ENCODE measurements at places on chromosomes 4 and X. TPM values are rescaled to one million over a fixed set of nuclear protein-coding genes. Genes with fewer than 3 reads are reported as not detected.

The CDS1 gene
- 13.5 TPM for polyA plus RNA-seq

The HMGB3 gene
- polyA plus RNA-seq: 16.1 TPM

The PHOX2B gene
- not detected for polyA plus RNA-seq

The CT45A10 gene
- polyA plus RNA-seq: not detected

The SSX1 gene
- polyA plus RNA-seq: not detected

DNA sequence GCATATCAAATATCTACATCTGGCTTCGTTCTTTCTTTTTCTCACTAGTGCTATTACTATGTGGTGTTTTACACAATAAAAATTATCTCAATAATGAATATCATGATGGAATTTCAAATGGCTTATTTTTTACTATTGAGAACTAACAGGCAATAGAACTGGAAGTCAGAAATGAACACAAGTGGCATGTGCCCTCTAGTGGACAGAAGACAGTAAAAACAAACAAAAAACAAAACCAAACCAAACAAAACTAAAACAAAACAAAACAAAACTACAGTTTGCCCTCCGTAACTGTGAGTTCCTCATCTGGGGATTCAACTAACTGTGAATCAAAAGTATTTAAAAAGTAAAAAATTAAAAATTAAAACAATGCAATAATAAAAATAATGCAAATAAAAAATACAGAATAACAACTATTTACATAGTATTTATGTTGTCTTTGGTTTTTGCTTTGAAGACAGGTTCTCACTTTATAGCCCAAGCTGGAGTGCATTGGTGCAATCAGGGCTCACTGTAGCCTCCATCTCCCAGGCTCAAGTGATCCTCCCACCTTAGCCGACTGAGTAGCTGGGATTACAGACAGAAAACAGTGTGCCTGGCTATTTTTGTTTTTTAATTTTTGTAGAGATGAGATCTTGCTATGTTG, 195.6 kb upstream of the TACR3 start:
- DNase-seq: no peak

DNA sequence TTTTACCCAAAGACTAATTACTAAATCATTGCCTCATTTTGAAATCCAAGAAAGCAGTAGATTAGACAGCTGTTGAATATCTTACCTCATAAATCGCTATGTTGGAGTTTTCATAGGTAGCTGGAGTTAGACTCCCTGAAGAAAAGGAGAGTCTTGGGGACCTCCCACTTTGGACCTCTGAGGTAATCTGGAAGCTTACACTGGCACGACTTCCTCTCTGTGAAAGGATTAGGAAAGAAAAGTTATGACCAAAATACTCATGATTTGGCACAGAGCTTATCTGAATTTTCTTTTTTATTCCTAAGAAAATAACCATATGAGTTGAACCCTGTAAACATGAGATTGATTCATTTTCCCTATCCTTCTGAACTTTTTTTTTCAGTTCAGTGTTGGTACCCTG, 40.6 kb downstream of the GUCY2F start:
- DNase-seq: peak; percentile 4

DNA sequence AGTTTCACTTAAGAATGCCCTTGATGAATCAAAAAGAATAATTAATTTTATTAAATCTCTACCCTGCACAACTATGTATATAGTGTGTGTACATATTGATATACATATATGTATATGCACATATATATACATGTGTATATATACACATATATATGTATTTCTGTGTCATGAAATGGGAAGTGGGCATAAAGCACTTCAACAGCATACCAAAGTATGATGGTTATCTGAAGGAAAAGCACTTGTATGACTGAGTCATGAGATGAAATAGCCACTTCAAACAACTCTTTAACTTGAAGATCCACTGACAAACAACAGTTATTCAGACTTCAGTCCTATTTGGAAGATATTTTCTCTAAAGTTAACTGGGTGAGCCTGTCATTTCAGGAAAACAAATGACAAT, 16.3 kb downstream of the RNF128 start:
- no peak for DNase-seq

DNA sequence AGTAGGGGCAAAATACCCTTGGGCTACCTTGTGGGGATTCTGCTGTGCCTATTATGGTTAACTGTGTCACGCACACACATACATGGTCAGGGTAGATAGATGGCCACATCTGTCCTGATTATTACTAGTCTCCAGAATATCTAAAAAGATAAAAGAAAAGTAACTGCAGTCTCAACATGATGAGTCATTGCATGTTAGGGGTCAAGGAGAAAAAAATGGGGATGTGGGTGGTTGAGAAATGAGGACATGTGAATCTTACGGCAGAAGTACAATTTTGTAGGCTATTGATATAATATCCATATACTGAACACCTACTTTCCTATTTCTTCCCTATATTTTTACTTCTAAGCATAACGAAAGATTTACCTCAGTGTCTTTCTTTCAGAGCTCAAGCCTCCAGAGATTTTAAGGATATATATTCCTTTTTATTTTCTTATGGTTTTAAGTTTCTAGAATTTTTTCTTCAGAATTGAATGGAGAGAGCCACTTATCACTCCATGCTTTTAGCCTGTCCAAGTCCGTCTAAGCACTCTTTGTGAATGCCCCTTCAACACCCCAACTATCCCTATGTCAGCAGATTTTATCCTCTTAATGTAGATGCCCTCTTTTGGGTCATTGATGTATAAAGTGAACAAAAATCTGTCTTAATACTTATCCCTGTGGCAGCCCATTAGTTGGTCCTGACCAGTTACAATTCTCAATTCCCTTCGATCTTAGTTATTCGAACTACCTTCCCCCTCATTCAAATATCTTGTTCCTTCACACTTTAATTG, 642.2 kb downstream of the IQCM start:
- no peak for DNase-seq

GRCh38 chr4:86706923-86707597, 112.9 kb downstream of the PTPN13 start:
- no peak for DNase-seq

DNA sequence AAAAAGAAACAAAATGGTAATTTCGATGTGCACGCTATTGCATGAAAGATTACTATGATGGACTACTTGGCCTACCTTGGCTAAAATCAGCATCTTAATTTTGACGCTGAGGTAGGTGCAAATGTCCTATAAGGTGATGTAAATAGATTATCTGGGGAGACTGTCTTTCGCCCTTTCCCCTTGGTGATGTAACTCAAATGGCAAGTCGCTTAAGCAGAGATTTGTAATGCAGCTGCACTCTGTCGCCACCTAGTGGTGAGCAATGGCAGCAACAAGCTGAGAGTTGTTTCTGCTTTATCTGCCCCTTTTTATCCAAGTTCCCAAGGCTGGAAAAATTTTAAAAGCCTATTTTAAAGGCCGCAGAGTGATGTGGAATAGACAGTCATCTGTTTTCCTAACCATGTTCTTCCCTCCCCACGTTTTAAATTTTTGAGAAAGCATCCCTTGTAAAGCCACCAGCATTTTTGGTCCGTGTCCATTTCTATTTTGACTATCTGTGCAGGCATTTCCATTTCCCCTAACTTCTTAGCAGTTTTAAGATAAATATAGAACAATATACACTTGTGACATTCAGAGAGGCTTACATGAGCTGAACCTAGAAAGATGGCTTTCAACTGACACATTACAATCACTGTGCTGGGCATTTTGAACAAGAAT, 62.4 kb upstream of the PDLIM3 start:
- DNase-seq: peak; percentile 80

- no peak for DNase-seq
Measured at GRCh38 chr4:94877973-94878372, 120.2 kb downstream of the BMPR1B start.

DNA sequence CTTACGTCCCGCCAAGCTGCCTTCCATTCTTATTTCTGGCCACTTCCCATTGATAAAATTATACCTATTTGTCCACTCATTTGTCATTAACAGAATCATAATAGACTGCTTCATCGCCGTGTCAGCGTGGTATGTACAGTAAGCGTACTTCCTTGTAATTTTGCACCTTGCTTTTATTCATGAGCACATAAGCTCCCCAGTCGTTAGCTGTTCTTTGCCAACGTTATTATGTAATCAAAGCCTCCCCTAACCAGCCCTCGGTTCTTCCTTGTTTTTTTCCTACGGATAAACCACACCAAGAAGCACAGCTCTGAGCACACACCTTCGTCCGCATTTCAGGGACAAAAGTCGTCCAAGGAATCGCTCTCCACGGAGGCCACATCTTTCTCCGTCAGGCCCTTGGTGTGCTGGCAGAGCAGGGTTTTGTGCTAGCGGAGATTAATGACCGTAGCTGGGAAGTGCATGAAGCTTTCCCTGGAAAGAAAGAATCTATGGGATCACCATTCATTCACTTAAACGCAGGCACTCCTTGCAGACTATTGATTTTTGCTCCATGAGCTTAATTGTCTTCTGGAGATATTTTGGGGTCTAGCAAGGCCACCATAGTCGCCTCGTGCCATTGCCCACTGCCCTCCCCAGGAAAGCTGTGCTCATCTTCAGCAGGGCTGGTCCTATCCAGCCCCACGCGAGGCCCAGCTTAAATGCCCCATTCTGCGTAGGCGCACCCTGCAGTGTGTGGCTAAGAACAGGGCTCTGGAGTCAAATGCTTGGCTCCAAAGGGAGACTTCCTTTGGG, 200.9 kb upstream of the PSAPL1 start:
- DNase-seq: no peak

GRCh38 chr4:123484291-123484926, 87.8 kb downstream of the SPRY1 start:
- no peak for DNase-seq

DNA sequence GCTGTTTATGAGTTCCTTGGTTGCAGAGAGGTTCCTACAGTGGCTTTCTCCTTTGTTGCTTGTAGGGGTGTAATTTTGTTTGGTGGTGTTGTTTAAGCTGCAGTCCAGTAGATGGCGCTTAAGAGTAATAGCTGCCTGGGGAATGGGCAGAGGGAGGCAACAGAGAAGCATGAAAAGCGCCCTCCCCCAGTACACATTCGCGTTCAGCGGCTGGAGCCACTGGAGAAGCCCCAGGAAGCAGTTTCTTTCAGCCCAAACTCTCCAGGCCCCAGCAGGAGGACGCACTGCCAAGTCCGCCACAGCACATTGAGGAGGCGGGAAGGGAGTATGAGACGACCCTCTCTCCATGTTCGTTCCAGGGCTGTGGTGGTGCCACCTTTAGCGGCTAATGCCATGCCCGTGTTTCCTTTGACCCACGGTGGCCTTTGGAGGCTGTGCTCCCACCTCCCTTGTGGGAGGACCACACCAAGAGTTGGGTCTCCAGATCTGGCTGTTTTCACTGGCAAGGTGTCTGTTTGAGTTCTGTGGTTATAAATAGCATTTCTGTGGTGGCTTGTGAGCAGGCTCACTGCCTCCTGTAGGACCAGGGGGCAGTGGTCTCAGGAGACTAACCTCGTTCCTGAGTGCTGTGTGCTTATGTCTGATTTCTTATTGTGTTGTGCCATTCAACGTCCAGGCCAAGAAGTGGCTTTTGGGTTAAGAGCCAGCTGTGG, 252.3 kb downstream of the ARHGAP10 start:
- DNase-seq: no peak

- no peak for DNase-seq
Measured at GRCh38 chr4:109803924-109804571, 2.2 kb upstream of the CFI start.

DNA sequence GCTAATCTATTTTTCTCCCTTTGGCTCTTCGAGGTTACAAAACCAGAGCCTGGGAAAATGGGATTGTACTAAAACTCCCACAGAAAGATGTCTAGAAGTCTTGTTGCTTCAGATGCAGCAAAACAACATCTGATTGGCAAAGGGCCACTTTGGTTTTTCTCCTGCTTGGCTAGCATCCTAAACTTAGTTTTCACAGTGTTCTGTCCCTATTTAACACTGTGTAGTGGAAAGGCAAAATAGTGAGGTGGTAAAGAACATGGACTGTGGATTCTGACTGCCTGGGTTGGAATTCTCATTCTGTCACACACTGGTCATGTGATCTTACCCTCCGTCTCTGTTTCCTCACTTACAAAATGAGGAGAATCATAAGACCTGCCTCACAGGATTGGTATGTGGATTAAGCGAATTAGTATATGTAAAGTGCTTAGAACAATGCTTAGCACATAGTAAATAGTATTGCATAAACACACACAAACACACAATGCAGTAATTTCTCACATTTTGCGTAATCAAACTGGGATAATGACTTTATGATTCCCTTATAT, 23.5 kb downstream of the TIGD2 start:
- no peak for DNase-seq

DNA sequence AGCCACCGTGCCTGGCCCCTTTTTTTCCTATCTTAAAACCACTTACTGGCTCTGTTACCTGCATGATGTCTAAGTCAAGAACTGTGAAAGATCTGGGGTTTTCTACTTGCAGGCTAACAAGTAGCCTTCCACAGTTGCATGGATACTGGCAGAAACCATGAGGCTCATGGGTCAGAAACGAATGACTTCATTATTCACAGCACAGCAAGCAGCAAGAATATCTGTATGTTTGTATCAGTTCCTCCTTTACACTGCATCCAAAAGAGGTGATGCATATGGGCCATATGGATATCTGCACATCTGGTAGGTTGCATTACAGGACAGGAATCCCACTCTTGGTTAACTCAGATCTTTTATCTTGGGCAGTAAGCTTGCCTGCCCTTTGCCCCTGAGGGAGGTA, 154.9 kb upstream of the NUDT6 start:
- DNase-seq: no peak

DNA sequence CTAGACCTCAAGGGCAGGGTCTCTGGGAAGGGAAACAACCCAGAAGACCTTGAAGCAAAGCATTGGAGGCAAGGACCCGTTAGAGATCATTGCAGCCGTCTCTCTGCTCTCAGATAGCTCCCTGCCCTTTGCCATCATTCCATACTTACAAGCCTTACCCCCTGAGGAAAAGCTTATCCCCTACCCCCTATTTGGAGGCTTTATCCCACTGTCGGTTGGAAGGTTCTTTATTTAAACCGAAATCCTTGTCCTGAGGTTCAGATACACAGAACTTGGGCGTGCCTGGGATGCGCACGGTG, 84.4 kb downstream of the EFNB1 start:
- no peak for DNase-seq

DNA sequence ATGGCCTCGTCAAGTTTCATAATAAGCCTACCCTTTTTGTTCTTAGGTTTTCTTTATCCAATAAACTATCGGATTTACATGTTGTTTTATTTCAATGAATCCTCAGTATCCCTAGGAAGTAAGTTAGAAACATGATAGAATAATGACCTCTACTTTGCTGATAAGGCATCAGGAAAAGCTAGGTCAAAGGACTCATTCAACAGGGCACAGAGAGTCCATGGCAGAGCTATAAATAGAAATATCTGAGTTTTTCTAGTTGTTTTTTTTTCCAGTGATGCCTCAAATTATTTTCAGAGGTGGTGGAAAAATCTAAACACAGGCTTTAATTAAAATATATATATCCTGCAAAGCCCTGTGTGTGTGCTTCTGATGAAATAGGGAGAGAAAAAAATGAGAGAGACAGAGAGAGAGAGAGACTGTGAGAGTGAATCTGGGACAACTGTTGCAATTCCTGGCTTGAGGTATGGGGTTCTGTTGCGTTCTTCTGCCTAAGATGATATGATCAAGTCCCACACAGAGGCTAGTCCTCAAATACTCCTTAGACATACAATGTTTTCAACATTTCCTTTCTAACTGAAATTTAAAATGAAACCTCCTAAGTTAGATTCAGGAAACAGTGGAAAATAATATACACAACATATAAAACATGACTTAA, 139.9 kb downstream of the HDX start:
- no peak for DNase-seq
